ENCODE measurements at places on chromosomes 13 and 19.

GRCh38 chr19:10535613-10536012, 8.1 kb upstream of the ATG4D start:
- DNase-seq, result no peak

DNA sequence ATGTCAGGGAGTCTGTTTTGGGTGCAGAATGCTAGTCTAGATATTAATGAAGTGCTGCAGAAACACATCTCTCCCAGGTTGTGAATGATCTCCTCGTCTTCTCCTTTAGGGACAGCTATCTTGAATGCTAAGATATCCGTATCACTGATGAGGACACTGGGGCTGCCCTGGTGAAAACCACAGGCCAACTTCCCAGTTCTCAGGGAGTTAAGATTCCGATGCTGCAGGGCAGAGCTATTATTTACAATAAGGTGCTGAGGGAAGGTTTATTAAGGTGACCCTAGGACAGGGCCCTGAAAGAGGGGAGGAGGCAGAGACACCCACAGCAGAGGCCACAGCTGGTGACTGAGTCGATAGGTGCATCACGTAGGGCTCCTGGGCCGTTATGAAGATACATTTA, 66.1 kb downstream of the TNFRSF19 start:
- no peak for DNase-seq

DNA sequence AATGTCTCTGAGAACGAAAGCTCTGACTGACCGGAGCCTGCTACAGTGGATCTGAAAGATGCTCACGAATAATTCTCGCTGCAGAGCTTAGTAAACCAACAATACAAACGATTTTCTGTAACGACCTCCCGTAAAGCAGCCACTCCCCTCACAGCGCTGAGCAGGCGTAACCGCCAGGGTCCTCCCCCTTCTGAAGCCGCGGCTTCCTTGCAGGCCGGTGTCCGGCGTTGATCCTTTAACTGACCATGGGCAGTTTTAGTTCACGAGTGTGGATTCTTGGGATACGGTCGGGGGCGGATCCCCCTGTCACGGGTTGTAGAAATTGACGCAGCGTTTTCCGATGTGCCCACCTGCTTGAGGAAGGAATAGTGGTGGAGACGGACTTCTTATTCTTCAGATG, 75.9 kb downstream of the ATP11A start:
- DNase-seq, result no peak

GRCh38 chr13:109145631-109146030, 516.2 kb downstream of the MYO16 start:
- no peak for DNase-seq

DNA sequence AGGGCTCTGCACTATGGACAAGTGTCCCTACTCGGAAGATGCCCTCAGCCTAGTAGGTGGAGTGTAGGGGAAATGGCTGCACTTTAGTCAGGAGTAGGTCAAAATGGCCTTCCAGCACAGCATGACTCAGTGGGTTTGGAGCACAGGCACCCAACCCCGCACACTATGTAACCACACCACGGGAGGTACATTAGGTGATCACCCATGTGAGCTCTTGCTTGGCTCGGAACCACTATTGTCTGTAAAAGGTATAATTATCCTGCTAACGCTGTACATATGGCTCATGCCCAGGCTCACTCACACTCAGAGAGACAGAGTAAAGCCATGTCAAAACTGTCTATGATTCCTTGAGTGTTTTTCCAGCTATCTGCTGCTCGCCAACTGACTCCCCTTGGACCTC, 156.9 kb upstream of the DACH1 start:
- no peak for DNase-seq

DNA sequence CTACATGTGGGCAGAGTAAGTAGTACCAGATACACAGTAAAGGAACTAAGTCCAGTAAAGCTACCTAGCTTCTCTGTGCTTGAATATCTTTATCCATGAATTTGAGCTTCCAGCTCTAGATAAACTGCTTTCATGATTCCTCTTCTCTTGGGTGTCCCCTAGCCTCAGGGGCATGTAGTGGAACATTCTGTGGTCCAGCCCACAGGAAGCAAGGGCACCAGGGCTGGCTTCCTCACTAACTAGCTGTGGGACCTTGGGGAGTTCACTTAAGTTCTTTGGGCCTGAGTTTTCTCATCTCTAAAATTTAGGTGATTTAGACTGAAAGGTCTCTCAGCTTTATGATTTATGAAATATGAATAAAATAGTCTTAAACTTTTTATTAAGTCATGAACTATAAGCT, 185.7 kb downstream of the KATNAL1 start:
- DNase-seq, result no peak

DNA sequence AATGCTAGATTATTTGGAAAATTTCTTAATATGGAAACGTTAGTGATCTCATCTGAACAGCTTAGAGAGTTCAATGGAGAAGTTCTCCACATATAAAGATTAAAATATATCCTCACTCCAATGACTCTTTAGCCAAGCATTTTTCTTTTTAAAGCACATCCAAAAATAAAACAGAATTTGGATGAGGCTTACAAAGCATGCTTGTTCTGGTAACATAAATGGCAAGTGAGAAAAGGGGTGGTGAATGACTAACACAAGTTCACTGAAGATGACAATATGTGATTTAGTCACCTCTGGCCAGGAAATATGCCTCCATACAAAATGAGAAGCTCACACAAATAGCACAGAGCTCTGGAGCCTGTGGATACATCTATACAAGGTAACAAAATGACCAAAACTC, 253.0 kb downstream of the PCDH20 start:
- no peak for DNase-seq

GRCh38 chr19:18149596-18149975, 3.4 kb upstream of the PIK3R2 start:
- DNase-seq, result no peak

GRCh38 chr13:47044842-47045241, 148.0 kb upstream of the HTR2A start:
- no peak for DNase-seq

GRCh38 chr19:5837761-5838352, 1.6 kb downstream of the FUT6 start:
- no peak for DNase-seq

Measured in NCI-H2081 treated with DMSO at 0.1 percent for 48 hours (cell line).